ENCODE measurements at places on chromosomes 4 and X.

GRCh38 chr4:98148856-98149255 is 5.6 kb upstream of the STPG2 start:
- DNase-seq: peak; percentile 4

- no peak for DNase-seq
Observed at GRCh38 chrX:106684207-106684606, 42.3 kb upstream of the RNF128 start.

GRCh38 chr4:109649872-109650271 is 53.4 kb downstream of the CASP6 start:
- DNase-seq: no peak

DNA sequence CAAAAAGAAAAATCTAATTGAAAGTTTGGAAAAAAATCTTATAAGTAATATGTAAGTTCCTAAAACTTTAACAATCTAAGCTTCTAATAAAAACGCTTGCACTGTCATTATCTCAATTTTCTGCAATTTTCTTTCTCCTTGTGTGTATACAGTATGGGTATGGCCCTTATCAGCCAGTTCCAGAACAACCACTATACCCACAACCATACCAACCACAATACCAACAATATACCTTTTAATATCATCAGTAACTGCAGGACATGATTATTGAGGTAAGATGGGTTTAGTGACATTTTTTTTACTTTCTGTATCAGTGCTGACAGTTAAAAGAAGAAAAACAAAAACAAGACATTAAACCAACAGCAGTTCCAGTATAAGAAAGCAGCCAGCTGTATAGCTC is 4.9 kb downstream of the STATH start:
- DNase-seq: no peak

DNA sequence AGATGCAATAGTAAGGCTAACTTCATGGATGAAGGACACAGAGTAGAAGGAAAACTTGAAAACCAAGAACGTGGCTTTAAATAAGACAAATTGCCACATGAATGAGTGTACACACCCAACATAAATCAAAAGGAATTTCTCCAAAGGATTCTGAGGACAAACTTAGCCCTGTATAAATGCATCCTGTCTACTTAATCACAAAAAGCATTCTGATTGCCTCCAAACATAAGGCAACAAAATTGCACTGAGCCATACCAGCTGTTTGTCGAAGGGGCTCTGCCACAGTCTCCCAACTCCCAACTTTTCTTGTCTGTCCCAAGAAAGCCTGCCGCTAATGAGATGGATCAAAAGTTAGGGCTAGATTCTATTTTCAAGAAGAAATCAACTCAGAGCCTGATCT is 194.3 kb downstream of the SOWAHB start:
- peak; percentile 51 for DNase-seq

DNA sequence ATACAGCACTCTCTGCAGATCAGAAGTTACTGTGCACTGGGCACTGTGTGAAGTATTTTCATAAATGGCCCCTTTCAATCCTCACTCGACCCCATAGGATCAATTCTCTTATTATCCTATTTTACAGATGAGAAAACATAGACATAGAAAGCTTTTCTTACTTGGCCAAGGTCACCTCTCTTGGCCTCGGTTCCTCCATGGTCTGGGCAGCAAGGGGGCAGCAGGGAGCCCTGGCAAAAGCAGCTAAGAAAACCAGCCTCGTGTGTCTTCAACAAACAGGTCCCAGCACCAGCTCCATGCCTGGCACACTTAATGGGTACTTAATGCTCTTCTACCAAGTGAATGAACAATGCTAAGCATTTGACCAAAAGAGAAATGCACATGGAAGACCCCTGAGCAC is 34.4 kb downstream of the BST1 start:
- no peak for DNase-seq

DNA sequence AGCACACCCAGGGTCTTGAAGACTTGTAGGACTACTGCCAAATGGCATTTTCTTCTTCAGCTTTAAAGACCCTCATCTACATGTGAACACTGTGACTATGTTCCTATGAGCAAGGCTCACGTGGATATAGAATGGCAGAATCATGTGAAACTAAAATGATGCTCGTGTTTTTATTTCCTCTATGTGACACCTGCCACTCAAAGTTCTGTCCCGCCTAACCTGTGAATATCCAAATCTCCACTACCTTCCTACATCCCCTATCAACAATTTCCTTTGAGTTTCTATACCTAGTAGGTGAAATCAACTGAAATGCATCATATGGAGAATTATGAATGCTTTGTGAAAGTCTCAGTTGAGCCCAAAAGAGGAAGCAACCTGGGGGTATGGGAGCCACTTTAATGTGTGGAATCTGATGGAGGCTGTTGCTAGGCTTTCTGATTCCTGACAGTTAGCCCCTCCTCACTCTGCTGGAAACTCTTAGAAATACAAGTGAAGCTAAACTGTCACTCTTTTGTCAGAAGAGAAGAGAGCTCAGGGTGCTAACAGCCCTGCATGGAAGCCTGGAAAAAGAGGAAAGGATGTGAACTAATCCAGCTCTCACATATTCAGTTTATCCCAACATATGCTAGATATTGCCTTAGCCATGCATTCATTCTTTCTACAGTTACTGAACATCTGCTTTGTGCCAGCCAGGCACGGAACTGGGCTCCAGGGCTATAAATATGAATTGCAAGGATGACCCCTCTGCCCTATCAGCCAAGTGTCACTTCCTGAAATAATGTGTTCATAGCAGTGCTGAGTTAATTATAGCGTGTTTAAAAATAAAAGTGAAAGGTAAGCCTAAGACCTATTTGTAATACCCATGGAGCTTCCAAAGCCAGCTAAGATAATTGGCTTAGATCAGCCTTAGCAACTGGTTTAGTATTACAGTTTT is 11.0 kb downstream of the LHFPL1 start:
- DNase-seq: no peak

DNA sequence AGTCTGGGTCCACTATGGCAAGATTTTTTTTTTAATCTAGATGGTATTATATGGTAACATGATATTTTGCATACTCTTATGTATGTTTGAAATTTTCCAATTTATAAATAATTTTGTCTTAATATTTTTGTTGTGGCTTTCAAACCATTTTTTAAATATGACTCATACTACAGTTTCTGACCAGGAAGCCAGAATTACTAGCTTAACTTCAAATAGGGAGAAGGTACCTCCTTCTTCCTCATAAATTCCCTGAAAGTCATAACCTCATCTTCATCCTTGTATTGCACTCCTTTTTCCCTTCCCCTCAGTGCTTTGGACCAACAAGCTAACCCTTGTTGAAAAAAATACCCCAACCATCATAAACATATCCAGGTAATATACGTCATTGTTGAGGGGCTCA is 21.6 kb downstream of the ARAP2 start:
- peak; percentile 28 for DNase-seq

GRCh38 chr4:152197211-152197610 is 338.7 kb downstream of the FBXW7 start:
- DNase-seq: no peak

DNA sequence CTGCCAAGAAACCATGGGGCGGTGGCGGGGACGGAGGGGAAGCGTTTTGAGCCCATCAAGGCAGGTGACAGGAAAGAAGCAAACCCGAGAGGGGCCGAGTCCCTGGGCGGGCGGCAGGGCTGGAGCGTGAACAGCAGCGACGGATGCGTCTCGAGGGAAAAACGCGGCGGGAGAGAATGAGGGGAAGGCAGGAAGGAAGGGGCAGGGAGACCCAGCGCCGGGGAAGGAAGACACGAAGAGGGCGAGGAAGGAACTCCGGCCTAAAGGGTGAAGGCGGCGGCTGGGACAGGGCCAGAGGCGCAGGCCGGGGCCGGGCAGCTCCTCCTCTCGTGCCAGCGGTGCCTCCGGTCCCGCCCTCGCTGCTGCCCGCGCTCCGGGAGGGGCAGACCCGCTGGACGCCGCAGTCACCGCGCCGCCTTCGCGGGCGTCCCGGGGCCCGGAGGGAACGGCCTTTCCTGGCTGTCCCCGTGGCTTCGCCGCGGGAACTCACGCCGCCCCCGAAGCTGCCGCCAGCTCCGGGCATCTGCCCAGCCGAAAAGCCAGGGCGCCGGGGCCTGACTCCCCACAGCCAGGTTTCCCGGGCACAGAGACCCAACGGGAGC is 751 bp upstream of the RGS12 start:
- peak; percentile 52 for DNase-seq

GRCh38 chr4:7191546-7192251 is 639 bp upstream of the SORCS2 start:
- no peak for DNase-seq

- peak; percentile 23 for DNase-seq
Observed at GRCh38 chr4:113292371-113293042, 243.1 kb downstream of the ANK2 start.

DNA sequence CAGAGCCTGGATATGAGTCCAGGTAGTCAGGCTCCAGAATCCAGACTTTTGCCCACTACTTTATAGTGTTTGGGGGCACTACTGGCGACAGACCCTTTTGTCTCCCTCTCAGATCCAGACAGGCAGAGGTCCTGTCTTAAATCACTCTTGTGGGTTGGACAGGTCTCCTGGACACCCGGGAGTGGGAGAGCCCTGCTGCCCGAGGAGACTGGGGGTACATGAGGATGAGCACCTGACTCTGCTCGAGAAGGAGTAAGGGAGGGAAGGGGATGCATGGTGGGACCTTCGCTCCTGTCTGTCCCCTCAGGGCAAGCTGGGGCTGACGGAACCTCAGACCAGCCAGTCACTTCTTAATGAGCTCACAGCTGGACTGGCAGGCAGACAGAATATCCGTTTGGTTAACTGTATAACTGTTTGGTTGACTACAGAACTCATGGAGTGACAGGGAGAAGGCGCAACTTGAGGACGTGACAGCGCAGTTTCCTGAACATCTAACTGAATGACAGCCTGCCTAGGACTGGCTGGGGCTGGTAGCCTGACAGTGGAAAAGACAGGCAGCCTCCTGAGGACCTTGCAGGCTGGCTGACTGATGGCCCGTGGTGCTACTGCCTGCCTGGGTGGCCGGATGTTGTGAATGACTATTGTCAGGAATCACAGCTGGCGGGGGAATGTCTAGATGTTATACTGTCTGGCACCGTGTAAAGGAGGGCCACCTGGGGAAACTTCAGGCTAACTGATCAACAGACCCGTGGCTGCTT is 1.6 kb upstream of the SUV39H1 start:
- DNase-seq: no peak

GRCh38 chr4:88524171-88524570 is 595 bp upstream of the PYURF start:
- DNase-seq: no peak

DNA sequence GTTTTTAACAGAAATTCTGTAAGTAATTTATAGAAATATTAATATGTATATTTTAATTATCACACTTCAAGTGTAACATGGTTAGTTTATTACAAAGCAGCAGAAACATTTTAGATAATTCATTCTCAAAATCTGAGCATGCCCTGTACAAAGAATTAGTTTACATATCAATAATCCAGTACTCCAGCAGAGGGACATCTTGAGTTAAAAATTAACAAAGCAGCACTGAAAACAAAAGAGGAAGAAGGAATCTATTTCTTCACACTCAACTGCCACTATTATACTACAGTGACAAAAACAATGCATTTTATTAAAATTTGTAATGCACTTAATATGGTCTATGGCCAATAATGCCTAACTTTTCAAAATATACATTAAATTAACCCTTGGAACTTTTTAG is 179.1 kb upstream of the KLHL4 start:
- peak; percentile 1 for DNase-seq
